ENCODE measurements at places on chromosomes 5 and 9.

GRCh38 chr5:61182449-61182848 lies 20.2 kb upstream of the SMIM15 start:
- no peak for DNase-seq

- no peak for DNase-seq
These were observed 38.9 kb downstream of the PRRC2B start for GRCh38 chr9:131432597-131433301.

DNA sequence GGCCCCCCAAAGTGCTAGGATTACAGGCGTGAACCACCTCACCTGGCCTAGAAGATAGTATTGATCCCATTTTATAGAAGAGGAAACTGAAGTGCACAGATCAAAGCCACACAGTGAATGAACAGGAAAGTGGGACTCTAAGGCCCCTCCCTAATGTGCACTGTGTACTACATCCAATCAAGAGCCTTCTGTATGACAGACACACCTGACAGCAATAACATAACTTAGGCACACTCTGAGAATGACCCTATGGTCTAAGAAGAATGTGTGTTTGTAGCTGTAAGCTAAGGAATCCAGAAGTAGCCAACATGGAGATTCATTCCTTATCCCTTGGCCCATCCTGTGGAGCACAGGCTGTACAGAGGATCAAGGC lies 271.2 kb downstream of the SMARCA2 start:
- no peak for DNase-seq

GRCh38 chr5:3650320-3650719 lies 54.7 kb downstream of the IRX1 start:
- DNase-seq = no peak

GRCh38 chr5:172979778-172980177 lies 3.8 kb upstream of the ATP6V0E1 start:
- no peak for DNase-seq

DNA sequence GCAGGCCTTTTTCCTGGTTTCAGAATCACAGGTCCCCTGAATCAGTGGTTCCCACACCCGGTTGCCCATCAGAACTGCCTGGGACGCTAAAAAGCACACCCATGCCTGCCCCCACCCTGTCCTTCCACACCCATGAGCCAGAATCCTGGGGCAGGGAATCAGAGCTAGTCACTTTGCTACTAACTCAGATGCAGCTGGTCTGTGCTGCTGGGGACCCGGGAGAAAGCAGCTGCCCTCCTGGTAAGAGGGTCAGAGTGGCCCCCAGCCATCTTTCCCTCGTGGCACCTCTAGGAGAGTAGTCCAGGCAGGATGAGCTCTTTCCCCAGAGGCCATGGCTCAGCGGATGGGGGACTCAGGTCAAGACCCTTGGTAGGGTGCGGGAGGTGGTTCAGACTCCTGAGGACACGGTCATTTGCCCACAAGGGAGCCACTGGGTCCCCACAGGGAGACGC lies 11.3 kb upstream of the NUP214 start:
- no peak for DNase-seq

- no peak for DNase-seq
These were observed 839.9 kb downstream of the MAT2B start for GRCh38 chr5:164345173-164345849.

GRCh38 chr9:91917436-91917835 lies 32.6 kb downstream of the ROR2 start:
- DNase-seq = no peak

GRCh38 chr5:132103969-132104391 lies 30.4 kb downstream of the CSF2 start:
- no peak for DNase-seq

DNA sequence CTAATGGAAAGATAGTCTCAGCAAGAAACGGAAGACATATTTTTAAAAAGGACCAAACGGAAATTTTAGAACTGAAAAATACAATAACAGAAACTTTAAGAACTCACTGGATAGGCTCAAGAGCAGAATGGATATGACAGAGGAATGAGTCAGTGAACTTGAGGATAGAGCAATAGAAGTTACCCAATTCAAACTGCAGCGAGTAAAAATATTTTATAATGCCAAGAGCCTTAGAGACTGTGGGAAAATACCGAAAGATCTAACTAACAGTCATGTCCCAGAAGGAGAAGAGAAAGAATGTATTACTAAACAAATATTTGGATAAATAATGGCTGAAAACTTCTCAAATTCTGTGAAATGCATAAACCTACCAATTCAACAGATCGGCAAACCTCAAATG lies 40.8 kb downstream of the ADAMTS2 start:
- DNase-seq = no peak

- DNase-seq = no peak
These were observed 560 bp downstream of the SCAI start for GRCh38 chr9:125142560-125143376.

- no peak for DNase-seq
These were observed 971 bp downstream of the PHYKPL start for GRCh38 chr5:178231539-178232123.

DNA sequence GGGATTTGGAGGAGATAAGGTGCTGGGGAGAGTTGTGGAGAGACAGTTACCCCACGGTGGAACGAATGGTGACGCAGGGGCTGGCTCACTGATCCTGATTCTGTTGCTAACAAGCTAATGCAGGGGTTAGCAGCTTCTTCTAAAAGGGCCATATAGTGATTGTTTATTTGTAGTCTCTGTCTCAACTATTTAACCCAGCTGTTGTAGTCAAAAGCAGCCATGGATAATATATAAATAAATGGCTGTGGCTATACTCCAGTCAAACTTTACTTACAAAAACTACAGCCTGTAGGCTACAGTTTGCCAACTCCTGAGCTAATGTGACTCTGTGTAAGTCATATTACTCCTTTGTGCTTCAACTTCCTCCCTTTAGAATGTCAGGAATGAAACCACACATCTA lies 21.8 kb downstream of the STOM start:
- no peak for DNase-seq

DNA sequence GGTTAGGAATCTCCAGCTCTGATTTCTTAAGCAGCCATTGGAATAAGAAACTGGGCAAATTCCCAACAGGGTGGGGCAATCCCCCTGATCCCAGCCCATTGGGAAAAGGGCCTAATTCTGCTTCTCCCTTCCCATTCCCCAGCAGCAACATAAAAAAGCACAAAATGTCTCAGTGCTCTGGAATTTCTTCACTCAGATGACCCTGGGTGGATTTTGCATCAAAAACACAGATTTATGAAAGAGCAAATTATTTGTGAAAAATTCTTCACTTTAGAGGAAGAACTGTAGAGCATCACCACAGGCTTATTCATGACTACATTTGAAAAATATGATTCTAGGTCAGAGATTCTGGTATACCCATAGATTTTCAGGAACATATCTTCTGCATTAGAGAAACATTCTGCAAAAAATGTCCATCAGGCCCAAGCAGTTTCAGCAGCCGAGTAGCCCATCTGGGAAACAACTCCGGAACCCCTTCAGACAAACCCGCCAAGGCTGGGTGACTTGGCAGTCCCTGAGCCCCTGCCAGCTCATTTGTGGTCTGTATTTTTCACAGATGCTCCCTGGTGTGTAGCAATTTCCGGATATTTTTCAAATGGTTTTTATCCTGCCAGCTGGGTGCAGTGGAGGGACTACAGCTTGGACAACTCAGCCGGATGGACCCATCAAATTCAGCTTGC lies 102.1 kb upstream of the RANBP3L start:
- no peak for DNase-seq

GRCh38 chr5:167122267-167122666 lies 1169.2 kb upstream of the WWC1 start:
- DNase-seq = no peak

- DNase-seq = no peak
These were observed 85.3 kb downstream of the TTLL11 start for GRCh38 chr9:122007837-122008236.

DNA sequence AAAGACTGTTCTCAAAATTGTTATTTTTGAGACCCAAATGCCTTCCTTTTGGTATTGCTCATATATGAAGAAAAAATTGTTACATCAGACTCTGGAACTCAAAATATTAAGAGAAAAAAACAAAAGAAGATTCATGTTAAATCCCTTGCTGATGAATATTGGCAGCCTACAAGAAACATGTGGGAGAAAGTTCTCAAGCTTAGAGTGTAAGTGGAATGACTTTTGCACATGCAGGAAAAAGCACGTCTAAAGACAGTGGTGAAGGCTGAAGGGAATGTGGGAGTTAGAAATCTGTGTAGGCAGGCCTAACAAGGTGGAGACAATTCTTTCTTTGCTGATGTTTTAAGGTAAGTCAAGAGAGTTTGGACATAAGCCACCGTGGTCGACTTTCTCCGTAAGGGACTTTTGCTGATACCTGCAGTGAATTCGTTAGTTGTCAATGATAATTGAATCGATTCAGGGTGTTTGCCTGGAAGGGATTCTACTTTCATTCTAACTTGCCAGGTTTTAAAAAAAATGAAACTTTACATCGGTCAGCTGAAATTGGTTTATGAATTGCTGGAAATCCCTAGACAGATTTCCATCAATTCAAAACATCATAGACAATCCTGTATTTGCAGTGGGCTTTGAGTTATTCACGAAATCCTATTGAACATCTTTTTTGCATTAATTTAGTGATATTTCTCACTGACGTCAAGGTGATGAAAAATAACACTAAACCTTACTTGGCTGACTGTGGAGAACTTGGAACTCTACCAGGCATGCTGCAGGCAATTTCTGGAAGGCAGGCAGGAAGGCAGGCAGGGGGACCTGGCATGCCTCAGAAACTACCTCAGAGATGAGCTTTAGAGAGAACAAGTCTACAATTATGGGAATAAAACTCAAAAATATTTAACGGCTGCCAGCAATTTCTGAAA lies 359.1 kb upstream of the ADAMTSL1 start:
- no peak for DNase-seq

DNA sequence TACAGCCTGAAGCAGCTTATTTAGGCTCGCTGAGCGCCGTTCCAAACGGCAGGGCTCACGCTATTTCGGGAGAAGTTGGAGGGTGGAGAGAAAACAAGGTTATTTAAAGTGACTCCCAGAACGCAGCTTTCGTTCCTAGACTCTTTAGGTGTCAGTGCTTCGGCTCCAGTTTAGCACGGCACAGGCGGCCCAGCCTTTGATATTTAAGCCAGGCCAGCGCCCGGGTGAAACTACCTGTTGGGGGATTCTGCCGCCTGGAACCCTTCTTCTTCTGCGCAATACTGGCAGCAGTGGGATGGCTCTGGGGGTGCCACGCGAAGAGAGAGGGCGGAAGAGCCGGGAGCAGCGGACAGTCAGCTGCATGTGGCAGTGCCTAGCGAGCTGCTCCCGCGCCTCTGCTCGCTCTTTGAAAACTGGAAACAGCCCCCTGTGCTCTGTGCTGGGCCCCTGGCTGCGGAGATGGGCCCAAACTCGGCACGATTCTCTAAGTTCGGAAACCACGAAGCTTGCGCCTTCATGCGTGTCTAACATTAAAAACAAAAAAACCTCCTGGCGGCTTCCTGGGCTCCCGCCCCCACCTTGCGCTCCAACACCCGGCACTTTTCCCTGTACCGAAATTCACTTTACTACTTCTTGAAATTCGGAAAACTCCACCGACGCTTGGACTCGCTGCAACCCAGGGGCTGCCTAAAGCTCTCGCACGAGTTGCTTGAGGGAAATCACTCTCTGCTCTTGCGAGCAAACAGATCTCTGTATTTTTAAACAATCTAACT lies 34.6 kb upstream of the NFIB start:
- DNase-seq = no peak

- no peak for DNase-seq
These were observed 79.9 kb downstream of the RFK start for GRCh38 chr9:76314321-76314720.

DNA sequence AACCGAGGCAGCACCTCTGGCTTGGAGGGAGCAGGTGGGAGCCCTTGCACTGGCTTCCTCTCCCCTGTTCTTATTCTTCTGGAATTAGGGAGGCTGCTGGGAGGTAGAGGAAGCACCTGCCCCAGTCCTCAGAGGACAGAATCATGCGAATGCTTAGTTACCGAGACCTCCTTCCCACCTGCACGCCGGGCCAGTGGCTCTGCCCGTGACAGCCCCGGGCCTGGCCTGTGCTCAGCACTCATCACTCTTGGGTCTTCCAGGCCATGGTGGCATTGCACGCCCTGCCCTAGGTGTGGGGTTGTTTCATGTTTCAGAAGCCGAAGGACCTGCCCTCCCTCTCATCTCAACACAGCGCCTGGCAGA lies 45.3 kb upstream of the NKD2 start:
- no peak for DNase-seq

GRCh38 chr9:131736431-131736830 lies 3.4 kb downstream of the RAPGEF1 start:
- DNase-seq = no peak

- no peak for DNase-seq
These were observed 131.1 kb downstream of the TLE1 start for GRCh38 chr9:81558091-81558830.

GRCh38 chr5:111998871-111999270 lies 241.9 kb upstream of the NREP start:
- no peak for DNase-seq

DNA sequence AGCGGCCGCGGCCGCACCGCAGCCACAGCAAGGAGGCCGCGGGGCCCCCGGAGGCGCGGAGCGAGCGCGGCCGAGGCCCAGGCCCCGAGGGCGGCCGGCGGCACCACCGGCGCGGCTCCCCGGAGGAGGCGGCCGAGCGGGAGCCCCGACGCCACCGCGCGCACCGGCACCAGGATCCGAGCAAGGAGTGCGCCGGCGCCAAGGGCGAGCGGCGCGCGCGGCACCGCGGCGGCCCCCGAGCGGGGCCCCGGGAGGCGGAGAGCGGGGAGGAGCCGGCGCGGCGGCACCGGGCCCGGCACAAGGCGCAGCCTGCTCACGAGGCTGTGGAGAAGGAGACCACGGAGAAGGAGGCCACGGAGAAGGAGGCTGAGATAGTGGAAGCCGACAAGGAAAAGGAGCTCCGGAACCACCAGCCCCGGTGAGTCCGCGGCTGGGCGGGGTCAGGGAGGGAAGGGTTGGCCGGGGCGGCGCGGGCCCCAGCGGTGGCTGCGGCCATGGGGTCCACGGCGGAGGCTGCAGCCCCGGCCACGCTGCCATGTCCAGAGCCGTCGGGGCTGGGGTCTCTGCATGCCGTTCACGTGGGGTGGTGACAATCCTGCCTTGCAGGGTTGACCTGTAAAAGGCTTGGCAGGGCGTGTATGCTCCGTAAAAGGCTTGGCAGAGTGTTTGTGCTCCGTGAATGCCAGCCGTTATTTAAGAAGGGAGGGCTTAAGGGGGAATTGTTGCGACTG lies 146.0 kb downstream of the CACNA1B start:
- no peak for DNase-seq

DNA sequence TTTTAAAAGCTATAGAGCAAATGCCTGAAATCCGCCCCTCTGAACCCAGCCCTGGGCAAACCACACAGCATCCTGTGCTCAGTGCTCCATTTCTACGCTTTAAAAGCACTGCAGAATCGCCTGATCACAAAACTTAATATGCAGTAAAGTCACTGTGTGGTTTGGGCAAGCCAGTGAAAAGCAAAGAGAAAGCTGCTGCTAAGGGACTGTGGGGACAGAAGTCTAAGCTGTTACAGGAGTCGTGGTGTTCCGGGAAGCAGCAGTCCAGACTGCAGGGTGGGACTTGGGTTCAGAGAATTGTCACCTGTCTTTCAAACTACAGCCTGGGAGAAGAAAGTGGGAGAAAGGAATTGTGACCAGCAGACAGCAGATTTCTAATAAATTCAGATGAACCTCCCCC lies 8.2 kb downstream of the RAPGEF1 start:
- no peak for DNase-seq
